Stimulated activated CD4-positive, alpha-beta T cell treated with anti-CD3 and anti-CD28 coated beads, Interleukin-4, amount 100 ng/mL, for 48 hours (primary cell): ENCODE measurements at places on chromosomes 5 and 9.

- no peak for DNase-seq
Observed at GRCh38 chr5:42767491-42768105, 11.0 kb downstream of the CCDC152 start.

- DNase-seq = no peak
Observed at GRCh38 chr5:169548315-169548714, 35.3 kb upstream of the SPDL1 start.

DNA sequence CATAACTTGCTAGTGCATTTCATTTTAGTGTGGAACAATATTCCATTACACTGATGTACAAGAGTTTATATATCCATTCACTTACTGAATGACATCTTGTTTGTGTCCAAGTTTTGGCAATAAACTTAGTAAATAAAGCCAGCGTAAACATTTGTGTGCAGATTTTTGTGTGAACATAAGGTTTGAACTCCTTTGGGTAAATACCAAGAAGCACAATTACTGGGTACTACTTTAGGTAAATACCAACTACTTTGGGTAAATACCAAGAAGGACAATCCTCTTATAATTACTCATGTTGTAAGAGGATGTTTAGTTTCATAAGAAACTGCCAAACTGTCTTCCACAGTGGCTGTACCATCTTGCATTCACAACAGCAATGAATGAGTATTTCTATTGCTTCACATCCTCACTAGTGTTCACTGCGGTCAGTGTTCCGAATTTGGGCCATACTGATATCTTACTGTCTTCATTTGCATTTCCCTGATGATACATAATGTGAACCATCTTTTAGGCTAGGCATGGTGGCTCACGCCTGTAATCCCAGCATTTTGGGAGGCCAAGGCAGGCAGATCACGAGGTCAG, 2.3 kb upstream of the SYK start:
- no peak for DNase-seq

DNA sequence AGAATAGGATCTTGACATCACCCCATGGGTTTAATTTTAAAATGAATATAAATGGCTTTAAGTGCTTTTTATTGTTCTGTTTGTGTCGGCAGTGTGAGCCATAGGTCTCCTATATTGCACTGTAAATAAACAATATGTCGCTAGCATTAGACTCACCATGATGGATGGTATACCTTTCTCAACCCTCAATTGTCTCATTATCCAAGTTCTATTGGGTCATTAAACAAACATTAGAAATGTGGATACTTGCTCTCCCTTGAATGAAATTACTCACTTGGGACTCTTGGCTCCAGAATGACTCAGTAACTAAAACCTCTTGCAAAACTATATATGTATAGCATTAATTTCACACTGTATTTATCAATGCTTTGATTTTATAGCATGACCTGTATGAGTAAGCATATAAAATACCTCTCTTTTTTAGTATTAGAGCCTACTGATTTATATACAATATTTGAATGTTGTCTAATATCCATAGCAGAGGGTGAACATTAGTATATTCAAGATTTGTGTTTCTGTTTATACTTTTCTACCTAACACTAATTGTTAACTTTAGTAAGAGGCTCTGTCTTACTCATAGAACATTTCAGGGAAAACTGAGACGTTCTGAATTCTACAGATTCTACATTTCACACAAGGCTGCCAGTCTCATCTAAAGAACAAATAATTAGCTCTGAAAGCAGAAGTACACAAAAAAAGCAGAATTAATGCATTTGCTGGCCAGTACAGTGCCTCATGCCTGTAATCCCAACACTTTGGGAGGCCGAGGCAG, 303.8 kb upstream of the PRR16 start:
- DNase-seq = no peak

DNA sequence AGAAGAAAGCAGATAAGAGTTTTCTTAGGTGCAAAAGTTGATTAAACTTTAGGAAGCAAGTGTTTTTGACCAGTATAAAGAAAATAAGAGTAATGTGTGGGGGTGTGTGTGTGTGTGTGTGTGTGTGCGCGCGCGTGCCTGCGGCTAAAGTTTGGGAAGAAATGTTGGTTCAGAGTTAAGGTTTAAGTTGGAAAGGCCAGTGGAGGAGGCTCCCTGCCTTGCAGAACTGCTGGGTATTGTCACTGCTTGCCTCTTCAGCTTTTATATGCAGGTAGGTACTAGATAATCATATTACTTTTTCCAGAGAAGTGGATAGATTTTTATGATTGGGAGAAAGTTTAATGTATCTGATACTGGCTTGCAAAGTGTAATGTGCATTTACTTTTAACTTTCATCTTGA, 2.0 kb downstream of the PIK3R1 start:
- no peak for DNase-seq

DNA sequence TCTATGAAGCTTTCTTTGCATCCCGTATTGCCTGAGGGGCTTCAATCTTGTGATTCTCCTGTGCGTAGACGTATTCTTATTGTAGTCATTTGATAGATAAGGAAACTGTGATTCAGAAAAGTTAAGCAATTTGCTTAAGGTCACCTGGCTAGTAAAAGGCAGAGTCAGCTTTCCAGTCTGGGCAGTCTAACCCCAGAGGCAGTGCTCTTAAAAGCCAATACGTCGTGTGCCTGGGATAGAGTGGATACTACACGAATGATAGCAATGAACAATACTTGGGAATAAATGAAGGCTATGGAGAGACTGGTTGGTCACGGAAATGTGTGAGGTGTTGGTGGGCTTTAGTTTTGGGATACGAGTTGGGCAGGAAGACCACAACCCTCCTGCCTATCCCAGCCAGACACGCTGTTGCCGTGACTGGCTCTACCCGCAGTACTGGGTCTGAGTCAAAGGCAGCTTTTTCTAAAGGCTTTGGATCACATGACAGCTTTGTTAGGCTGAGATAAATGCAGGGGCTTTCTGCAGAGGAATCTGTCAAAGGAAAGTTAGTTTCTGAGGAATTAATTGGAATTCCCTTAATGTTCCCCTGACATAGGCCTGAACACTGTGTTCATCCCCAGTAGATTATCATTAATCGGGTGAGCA, 302.6 kb downstream of the KIF4B start:
- no peak for DNase-seq

DNA sequence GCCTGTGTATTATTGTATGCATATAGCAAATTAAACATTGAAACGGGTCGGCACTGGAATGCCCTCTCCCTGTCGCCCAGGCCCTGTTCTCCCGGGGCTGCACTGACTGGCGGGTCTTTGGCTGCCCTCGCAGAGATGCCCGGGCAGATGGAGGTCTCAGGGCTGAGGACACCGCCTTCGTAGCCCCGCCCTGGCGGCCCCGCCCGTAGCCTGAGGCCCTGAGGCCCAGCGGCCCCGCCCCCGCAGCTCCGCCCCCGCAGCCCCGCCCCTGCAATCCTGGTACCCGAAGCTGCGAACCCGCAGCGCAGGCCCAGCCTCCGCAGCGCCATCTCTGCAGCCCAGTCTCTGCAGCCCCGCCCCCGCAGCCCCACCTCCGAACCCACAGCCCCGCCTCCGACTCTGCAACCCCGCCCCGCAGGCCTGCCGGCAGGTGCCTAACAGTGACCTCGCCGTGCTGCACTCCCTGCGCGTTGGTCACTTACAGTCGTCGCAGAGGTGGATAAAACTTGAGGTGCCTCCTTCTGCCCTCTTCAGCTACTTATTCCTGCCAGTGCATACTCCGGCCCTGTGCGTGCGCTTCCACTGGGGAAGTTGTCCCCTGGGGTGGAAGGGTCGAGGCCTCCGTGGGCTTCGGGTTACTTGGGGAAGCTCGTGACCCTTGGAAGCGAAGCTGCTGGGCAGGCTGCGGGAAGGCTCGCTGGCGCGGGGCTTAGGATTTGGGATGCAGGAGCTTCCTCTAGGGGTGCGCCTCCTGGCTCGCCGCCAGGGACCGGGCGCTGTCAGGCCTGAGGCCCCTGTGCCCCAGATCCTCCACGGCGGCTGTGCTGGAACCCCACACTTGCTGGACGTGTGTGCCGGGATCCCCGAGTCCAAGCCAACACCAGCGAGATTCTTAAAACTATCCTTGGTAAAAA, 72.3 kb downstream of the ICE1 start:
- DNase-seq = peak; percentile 70

- DNase-seq = no peak
Observed at GRCh38 chr9:128142061-128142460, 7.2 kb upstream of the LCN2 start.

- DNase-seq = no peak
Observed at GRCh38 chr9:23766613-23767012, 59.4 kb downstream of the ELAVL2 start.

- DNase-seq = no peak
Observed at GRCh38 chr9:37911271-37911681, 7.3 kb upstream of the SLC25A51 start.

- no peak for DNase-seq
Observed at GRCh38 chr9:98432960-98433359, 177.5 kb upstream of the TBC1D2 start.

DNA sequence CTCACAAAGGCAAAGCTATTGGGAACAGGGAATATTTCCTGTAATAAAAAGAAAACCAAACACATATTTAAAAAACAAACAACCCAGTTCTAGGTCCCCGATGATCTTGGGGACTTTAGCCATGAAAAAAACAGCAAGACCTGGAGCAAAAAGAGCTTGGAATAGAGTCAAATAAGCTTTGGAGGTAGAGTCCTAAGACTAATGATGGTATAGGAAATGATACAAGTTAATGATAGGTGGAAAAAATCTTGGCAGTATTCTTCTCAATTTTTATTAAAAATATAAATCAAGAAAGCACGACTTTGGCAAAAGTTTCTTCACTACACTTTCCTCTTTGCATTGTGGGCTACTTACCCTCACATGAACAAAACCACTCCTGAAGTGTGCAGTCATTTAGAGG, 481.5 kb downstream of the EBF1 start:
- DNase-seq = no peak

- no peak for DNase-seq
Observed at GRCh38 chr9:16640649-16641048, 229.8 kb downstream of the BNC2 start.

GRCh38 chr5:147578228-147579024, 68.6 kb upstream of the DPYSL3 start:
- DNase-seq = no peak

DNA sequence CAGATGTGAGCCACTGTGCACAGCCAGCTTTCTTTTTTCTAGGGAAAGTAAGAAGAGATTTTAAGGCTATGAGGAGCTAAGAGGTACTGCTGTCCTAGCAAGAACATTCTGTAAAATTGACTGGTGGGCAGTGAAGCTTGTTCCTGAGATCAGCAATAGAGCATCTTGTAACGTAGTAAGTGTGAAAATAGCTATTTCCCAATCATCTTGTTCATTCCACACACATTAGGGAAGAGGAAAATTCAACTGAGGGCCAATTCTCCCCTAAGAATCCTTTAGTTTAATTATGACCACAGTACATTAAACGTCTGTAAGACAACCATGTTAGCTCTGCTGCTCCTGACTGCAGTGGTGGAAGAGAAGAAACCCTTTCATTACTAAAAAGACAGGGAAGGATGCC, 246.2 kb downstream of the EFNA5 start:
- no peak for DNase-seq

DNA sequence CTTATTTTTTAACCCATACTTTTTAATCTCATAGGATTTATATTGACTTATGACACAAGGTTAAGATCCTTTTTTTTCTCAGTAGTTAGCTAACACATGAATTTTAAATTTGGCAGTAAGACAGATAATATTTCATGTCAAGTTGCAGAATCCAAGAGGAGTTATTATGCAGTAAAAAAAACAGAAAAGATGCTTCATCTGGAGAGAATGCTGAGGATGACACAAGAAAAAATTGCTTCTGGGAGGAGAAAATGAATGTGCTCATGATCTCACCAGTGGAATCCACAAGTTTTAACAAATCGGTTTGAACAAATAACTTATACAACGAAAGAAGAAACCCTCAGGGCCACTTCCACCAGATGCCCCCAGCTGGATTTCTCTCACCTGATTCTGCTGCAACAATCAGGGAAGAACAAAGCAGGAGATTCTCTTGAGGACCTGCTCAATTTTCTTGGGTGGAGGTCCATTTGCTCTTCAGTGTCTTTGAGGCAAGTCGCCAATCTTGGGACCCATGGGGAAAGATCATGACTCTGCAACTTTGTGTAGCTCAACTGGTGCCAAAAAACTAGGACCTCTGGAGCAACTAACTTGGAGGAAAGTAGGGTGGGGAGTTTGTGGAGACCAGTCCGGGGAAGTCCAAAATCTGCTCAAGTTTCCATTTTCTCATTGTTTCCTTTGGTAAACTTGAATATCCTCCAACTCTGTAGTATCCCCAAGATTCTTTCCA, 50.5 kb upstream of the TNFSF15 start:
- DNase-seq = no peak

- DNase-seq = no peak
Observed at GRCh38 chr5:95280401-95281095, 4.3 kb downstream of the MCTP1 start.

DNA sequence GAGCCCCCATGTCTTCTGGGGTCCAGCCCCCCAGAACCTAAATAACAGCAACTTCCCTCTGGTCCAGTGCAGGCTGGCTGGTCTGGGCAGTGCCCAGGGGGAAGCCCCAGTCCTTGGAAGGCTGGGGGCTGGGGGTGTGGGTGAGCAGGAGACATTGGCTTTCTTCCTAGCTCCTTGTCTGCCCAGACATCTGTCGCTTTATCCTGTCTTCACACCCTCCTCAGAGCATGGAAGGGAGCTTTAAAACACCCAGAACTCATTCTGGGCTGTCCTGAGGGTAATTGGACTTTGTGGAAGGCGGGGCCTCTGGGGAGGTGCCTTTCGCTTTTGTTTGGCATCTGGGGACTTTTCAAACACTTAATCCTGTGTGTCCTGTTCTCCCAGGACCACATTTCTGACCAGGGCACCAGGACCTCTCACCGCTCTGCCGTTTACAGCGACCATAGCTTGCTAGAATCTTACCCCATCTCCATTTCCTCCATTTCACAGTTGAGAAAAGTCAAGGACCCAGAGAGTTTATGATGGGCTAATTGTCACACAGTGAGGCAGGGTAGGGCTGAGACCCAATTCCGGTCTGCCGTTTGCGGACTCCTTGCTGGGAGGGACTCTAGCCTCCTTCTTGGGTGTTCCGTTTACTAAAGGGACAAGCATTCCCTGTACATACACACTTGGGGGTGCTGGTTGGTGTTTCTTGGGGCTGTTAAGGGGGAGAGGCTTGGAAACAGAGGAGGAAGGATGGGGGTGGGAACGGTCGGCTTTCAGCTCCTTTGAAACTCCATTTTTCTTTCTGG, 1.1 kb downstream of the GSN start:
- DNase-seq = no peak

DNA sequence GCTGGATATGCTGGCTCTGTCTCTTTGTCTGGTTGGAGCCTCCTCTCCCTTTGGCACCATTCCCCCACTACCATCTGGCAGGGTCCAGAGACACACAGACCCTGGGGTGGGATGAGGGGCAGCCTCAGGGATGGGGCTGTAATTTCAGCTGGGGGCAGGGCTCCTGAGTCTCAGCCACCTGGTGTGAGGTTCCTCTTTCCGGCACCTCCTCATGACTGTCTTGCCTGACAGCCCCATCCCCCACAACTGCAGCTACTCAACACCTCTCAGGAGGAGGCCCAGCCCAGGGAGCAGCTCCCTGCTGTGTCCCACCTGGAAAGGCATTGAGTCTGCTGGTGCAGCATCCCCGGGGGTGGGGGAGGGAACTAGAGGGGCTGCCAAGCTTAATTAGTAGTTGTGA, 11.7 kb upstream of the RPS14 start:
- no peak for DNase-seq
